Stimulated activated CD8-positive, alpha-beta memory T cell treated with anti-CD3 and anti-CD28 coated beads, Interleukin-2, amount 100 ng/mL, for 1 hour (primary cell): ENCODE measurements at places on chromosomes 6 and 20.

DNA sequence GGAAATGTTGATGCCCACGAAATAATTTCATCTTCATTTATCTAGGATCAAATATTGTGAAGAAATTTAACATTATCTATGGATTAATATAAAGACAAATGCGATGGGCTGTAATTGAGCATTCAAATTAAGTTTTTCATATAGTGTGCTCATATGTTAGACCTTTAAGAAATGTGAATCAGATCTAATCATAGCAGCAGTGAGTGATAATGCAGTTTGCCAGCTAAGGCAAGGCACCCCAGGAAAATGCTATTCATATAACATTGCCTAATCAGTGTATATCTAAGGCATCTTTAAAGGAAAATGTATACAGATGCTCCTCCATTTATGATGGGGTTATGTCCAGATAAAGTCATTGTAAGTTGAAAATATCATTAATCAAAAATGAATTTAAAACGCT lies 135.2 kb downstream of the KCNQ5 start:
- DNase-seq: no peak

- DNase-seq: no peak
Measured at GRCh38 chr6:163335671-163336545, 78.6 kb upstream of the QKI start.

- no peak for DNase-seq
Measured at GRCh38 chr6:38043259-38043753, 223.8 kb downstream of the ZFAND3 start.

GRCh38 chr6:14656649-14657048 lies 539.1 kb downstream of the CD83 start:
- no peak for DNase-seq

DNA sequence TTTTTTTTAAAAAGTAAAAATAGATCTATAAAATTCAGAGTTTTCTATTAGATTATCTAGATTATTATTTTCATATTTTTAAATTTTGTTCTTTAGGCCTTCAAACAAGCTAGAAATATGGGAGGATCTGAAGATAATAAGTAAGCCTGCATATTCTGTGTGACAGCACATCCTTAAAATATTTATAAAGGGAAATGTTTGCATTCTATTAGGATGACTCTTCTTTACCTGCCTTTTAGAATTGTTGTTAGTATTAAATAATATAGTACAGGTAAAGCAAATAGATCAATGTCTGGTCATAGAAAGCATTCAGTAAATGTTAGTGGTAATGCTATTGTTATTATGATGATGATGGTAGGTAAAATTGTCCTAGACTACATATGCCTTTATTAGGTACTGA lies 17.4 kb downstream of the PEX3 start:
- DNase-seq: no peak

- no peak for DNase-seq
Measured at GRCh38 chr20:10352934-10353824, 80.8 kb downstream of the MKKS start.

DNA sequence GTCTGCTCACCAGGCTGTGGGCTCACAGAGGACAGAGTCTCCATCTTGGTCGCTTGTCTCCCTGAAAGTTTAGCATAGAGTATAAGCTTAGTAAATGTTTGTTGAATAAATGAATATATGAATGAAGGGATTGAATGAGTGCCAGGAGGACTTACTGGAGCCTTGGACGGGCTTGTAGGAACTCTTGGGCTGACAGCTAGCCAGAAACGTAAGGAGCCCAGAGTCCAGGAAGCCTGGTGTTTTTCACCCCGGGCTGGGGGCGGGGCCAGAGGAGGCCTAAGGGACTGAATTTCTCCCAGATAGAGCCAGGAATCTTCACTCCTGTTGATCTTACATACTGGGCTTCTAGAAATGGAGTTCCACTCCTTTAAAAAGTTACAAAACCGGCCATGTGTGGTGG lies 68.5 kb upstream of the SRSF6 start:
- no peak for DNase-seq

GRCh38 chr6:79453558-79454042 lies 83.6 kb downstream of the LCA5 start:
- no peak for DNase-seq

DNA sequence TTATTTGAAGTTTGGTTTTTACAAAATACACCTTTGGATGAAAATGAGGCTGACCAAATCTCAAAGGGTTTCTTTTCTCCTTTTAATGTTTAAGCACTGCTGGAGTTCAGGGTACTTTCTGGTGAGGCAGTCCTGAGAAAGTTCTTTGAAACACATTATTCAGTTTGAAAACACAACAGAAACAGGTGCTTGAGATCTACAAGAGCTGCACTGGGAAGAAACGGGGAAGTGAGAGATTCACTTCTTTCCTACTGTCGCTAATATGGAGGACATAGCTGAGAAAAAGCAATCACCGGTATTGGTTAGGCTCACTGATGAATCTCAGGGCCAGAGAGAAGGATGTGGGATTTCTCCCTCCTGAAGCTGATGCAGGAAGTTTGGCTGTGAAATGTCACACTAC lies 22.9 kb upstream of the TMEM170B start:
- DNase-seq: no peak

DNA sequence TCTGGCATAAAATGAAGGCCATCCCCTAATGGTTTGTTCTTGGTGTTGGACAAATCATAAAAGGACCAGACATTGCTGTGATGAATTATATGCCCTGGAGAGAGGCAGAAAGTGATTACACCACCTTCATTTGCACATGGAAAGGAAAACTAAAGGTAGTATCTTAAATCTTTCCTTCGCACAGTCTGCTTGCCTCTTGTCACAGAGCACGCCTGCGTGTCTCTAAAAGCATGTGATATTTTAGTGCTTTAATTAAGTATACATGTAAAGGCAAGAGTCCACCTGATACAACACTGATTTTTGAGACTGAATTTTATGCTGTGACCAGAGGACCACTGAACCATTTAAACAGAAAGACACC lies 28.8 kb upstream of the PLAGL1 start:
- DNase-seq: no peak

DNA sequence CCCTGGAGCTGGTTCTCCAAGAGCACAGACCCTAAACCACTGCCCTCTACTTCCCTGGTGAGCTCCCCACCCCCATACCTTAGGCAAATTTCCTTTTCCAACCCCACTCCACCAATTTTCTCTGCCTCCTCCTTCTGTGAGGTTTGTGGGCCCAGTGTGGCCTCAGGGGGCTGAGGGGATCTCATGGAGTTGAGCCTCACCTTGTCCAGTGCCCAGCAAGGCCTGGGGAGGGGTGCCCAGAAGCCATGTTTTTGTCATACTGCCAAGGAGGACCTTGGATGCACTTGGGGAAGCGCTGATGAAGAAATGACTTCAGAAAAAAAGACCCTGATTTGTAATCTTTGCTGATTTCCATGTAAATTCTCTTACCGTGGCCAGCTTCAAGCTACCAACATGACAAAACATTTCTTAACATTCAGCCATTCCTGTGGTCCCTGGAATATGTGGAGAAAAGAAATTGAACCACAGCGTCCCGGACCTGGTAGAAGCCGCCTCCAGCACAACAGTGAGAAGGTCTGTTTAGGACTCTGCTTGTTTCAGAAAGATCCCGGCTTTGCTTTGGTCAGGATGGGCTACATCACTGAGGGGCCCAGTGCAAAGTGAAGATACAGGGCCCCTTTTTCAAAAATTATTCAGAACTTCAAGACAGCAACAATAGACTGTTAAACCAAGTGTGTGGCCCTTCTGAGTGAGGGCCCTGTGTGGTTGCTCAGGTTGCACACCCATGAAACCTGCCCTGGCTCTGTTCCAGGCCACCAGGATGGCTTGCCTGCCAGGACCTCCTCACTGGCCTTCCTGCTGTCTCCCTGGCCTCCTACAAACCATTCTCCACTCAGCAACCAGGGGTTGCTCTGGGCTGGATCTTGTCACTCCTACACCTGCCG lies 52.5 kb downstream of the CHMP4B start:
- no peak for DNase-seq

DNA sequence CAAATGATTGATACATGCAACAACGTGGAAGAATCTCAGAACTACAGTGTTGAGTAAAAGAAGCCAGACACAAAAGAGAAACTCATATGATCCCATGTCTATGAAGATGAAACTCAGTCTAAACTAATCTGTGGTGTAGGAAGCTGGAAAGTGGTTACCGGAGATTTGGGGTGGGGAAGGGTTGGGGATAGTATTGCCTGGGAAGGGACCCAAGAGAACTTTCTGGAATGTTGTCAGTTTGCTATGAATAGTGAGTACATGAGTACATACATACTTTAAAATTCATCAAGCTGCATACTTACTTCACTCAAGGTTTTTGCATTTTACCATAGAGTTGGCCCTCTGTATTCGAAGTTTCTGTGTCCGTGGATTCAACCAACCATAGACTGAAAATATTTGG lies 106.0 kb downstream of the SAMD5 start:
- DNase-seq: no peak

DNA sequence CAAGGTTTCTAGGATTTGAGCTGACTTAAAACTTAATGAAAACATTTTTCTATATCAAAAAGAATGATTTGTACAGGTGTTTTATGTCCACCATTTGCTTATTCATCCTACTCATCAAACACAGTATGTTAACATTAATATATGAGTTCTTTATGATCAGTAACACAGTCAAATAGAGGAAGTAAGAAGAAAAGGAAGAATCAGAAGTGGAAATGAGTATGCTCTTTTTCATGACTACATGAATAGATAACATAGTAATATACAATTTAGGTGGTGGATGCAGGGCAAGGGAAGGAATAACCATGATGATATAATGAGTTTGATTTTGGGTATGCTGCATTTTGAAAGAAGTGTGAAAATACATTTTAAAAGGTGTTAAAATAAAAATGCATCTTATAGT lies 16.5 kb downstream of the KPNA5 start:
- no peak for DNase-seq

DNA sequence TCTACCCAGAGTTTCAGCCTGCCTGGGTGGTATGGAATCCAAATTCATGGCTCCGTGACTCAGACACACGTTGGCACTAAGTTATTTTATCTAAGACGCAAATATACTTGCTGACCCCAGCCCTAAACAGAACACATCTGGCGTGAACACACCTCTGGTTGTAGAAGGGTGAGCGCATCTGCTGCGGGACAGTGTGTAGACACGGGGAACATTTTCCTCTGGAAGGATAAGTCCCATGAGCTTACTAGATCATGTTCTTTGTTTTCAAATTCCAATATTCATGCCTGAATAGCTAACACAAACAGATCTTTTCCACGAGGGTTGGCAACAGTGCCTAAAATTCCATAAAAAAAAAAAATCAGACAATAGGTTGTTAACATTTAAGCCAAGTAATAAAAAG lies 87.8 kb downstream of the TMEM170B start:
- DNase-seq: no peak

DNA sequence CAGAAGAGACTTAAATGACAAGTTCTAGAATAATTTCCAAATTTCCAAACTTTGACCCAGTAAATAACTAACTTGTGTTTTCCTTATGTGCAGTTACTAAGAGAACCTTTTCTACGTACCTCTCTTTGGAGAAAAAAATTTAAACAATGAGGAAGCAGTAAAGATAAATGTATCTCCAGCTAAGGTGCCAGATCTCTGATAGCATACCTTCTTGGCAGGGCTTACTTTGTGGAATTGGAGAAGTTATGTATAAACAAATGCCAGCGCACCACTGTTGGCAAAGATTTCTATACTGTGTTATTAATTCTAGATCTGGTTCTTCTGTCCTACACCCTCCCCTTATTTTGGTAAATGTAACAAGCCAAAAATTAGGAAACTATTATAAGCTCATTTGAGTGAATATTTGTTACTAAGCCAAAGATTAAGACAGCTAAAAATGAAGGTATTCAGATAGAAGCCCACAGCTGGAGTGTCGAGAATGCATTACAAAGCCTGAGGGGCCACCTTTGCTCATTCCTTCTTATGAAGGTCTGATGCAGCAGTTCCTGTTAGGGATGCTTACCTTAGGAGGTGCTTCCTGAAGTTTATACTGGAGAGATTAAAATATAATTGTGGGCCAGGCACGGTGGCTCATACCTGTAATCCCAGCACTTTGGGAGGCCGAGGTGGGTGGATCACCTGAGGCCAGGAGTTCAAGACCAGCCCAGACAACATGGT lies 373.1 kb upstream of the SOX4 start:
- DNase-seq: no peak

DNA sequence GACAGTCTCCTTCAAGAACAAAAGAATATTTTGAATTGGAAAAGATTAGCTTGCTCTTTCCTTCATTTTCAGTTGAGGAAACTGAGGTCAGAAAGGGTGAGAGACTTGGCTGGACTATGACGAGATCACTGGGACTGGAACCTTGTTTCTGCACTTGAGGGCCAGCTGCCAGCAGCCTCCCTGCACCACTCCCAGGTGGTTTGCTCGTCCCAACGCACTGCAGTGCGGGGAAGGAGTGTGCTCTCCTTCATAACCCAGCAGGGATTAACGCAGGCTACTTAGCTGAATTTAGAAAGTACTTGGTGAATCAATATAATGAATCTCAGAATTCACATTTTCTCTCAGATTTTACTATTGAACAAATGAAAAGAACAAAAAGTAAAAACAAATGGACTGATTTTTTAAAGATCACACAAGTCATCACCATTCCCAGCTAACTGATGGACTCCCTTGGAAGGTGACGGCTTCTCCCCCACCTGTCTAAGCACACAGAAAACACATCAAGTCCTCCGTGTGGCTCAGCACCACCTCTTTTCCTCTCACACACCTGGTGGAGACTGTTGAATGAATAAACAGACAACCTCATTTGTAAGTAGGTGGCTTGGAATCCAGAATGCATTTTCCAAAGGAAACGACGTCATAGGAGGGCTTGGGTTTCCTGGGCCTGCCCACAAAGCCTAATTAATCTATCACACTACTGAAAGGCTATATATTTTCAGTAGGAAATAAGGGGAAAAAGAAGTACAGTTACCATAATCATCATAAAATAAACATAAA lies 121.0 kb downstream of the QRSL1 start:
- no peak for DNase-seq

DNA sequence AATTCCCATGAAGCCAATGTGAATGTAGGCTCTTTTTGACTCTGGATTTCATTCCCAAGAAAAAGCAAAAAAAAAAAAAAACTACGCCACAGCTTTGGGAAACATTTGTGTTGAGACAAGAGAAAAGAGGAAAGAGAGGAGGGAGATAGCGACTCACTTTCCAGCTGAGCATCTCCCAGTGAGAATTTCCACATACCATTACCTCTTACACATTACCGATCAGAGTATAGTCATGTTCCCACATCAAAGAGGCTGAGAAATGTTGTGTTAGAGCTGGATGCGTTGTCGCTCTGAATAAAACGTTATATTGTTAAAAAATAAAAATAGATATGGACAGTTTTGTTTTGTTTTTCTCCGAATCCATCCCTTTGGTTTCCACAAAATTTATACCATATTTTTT lies 1019.3 kb upstream of the ADGRB3 start:
- DNase-seq: no peak

DNA sequence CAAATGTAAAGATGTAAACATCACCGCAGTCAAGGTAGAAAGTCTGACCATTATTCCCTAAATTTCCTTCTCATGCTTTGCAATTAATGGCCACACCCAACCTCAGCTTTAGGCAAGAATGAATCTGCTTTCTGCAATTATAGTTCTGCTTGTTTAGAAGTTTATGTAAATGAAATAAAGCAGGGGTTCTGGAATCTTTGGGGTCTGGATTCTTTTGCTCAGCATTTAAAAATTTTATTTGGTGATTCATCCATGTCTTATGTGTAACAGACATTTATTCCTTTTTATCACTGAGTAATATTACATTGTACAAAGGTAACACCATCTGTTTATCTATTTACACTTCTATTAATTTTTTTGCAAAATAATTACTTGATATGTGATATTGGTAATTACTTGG lies 613.6 kb downstream of the UTRN start:
- DNase-seq: no peak
